Naive B cell (primary cell): ENCODE measurements at places on chromosomes 13 and 19.

GRCh38 chr13:109764470-109765291 lies 21.7 kb downstream of the IRS2 start:
- DNase-seq: no peak

DNA sequence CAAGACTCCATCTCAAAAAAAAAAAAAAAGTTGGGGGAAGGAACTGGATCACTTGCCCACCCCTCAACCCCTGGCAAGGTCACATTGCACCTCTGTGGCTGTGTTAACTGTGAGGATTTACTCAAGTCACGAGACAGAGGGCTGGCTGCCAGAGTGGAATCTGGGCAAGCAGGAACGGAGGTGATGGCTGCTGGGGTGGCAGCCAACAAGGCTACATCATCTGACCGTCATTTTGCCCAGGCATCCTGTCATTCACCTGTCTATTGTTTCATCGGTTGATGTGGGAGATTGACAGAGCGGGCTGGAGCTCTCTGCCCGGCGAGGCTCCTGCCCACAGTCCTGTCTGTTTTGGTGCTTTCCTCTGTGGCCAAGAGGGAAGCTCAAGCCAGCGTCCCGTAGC lies 75.7 kb downstream of the DPF1 start:
- no peak for DNase-seq

GRCh38 chr13:110855363-110855762 lies 59.5 kb downstream of the ANKRD10 start:
- DNase-seq: no peak

DNA sequence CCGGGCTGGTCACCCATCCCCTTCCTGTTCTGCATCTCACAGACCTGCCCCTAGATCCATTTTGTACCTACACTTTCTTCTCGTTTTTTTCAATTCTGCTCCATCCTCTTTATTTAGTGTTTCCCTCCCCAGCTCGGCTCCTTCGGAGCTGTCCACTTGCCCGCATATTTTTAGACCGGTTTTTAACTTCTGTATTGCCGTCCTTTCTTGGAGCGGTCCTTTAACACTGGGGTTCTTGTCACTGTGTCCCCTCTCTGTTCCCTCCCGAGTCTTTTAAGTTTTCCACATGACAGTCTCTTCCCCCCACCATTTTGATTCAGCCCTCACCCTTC lies 1.7 kb downstream of the ARHGAP35 start:
- DNase-seq: no peak

DNA sequence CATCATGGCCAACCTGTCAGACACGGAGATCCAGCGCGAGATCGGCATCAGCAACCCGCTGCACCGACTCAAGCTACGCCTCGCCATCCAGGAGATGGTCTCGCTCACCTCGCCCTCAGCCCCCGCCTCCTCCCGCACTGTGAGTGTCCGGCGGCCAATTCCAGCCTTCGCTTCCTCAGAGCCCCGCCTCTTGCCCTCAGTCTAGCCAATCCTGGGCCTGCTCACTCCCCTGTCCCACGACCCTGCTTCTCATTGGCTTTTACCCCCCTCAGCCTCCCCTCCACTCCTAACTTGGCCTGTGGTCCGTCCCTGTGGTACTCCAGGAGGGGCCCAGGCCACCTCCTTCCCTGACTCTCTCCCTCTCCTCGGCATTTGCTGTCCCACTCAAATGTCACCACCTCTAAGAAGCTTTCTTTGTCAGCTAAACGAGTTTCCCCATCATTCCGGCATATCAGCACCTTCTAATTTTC lies 12.3 kb downstream of the HRC start:
- DNase-seq: peak; percentile 51

DNA sequence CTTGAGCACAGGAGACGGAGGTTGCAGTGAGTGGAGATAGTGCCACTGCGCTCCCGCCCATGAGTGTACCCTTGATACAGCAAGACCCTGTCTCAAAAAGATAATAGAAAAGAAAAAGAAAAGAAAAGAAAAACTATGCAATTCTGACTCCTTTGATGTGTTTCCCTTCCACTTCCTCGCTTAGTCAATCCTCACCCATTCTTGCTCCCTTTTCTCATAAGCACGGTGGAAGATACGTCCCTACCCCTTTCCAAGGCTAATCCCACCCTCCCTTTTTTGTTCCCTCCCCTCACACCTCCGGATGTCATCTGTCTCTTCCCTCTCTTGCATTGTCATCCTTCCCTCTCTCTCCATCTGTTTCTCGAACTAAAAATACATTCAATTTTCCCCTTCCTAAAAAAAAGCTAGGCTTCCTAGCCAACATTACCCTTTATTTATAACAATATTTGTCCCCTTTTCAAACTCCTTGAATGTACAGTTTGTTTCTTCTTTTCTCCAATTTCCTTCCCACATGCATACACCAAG lies 40.5 kb upstream of the ITM2B start:
- no peak for DNase-seq

DNA sequence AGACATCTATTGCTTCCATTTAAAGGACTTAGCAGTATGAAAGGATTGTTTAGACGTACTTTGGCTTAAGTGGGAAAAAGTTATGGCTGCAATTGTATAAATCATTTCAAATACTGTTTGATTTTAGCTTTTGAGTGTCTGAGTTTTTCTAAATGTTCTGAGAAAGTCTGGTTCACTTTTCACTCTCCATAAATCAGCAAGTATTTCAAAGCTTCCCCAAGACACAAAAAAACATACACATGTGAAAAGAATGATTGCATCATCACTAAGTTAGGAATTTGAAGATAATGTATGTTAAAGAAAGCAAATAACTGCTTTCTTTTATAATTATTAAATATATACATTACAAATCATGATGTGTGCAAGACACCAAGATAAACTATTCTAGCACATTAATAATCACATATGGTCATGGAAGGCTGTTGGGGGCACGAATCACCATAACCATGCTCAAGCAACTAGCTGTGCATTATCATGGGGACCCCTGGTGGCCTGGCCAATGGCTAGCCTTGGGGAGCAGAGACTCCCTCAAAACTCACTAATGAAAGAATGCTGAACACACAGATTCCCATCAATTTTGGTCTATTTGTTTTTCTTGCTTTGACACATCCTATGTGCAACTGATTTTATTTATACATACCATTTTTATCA lies 111.1 kb downstream of the MIPEP start:
- no peak for DNase-seq

- no peak for DNase-seq
These were observed 8.8 kb upstream of the KRTDAP start for GRCh38 chr19:35498984-35499527.

- DNase-seq: no peak
These were observed 152.0 kb downstream of the NUFIP1 start for GRCh38 chr13:44837250-44837649.
